Cardiac fibroblast (primary cell): ENCODE measurements at places on chromosomes 2 and 18.

GRCh38 chr2:215573496-215573895 lies 137.6 kb upstream of the FN1 start:
- no peak for DNase-seq

DNA sequence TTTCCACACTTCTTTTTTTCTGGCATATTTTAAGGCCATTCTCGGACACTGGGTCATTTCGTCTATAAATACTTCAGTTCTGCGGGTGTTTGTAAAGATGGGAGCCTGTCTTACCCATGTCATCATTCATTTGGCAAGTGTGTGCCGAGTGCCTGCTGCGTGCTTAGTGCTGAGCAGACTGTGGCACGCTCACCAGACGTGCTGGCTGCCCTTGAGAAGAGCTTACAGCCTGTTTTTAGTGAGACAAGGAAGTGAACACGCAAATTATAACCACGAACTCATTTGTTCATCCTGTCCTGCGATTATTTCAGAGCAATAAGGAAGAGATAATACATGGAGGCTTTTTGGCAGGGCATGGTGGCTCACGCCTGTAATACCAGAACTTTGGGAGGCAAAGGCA lies 10.4 kb upstream of the STON1 start:
- no peak for DNase-seq

DNA sequence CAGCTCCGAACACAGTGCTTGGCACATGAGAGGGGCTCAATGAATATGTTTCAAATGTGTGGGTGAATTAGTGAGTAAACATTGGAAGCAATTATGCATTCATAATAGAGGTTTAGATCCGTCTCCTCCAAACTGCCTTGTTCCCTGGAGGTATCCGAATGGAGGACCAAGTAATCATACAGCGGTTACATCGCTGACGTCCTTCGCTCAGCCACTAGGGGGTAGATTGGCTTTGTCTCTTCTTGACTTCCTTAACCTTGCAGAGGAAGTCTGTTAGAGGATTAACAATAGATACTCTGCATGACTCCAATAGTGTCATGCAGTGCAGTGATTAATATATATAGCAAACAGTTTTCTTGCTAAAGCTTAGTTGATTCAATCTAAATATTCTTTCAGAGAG lies 517.0 kb downstream of the PTPRM start:
- peak; percentile 62 for DNase-seq

DNA sequence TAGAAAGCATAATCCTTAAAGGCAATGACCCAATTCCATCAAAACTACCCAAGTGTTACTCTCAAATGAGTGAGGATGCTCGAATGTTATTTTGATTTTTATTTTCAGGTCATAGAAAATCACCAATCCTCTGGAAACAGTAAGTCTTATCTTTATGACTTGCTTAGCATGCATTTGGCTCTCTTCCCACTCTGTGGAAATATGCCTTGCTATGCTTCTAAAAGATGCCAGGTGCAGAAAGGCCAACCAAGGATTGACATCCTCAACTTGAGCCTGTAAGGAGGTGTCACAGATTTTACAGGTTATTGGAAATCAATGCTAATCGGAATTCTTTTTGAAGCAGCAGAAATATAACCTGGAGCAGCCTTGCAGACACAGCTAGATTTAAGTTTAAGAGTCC lies 543.9 kb upstream of the LINC00305 start:
- no peak for DNase-seq

DNA sequence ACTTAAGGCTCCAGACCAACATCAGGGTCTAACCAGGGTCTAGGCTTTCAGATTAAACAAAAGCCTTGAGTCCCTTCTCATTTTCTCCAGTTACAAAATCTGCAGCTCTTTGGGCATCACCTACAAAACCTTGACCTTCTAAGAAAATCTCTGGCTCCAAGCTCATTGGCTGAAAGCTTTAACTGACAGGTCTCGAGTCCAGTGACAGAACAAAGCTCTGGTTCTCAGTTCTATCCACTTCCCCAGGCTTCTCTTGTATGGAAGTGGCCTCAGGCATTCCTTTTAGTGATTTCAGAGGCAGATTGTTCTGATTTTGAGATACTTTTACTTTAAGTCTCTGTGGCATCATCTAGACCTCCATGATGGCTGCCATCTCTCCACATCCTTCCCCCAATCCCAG lies 11.3 kb downstream of the SIX2 start:
- peak; percentile 44 for DNase-seq

- peak; percentile 76 for DNase-seq
Measured at GRCh38 chr2:177467646-177468045, 75.1 kb downstream of the AGPS start.

DNA sequence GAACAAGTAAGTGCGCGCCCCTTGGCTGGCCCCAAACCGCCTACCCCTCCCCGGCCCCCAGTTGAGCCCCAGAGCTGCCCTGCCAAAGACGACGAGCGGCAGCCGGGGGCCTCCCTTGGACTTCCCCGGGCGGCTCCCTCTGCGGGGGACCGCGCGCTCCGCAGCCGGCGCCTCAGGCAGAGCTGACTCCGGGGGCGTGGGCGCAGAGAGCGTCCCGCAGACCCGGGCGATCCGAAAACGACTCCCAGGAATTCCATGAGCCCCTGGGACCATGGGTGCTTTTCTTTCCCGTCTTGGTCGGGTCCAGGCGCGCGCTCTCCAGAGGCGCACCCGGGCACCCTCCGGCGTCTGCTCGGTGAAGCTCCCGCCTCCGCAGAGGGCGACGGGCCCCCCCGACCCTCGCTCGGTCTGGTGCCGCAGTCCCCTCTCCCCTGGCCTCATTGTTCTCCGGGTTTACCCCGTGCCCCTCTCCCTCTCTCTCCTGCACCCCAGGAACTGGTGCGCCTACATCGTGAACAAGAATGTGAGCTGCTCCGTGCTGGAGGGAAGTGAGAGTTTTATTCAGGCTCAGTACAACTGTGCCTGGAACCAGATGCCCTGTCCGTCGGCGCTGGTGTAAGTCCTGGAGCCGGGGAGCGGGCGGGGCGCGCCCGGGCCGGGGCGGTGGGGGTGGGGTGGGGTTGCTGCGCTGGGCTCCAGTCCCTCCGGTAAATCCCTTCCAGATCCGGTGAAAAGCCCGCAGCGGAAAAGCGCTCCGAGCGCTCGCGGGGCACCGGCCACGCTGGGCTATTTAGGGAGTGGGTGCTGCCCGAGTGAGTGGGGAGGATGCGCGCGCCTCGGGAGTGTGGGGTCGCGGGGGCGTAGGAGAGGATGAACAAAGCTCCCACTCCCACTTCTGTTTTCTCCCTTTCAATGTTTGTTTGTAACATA lies 776 bp downstream of the EMILIN2 start:
- peak; percentile 50 for DNase-seq

- no peak for DNase-seq
Measured at GRCh38 chr2:173673640-173674039, 291.5 kb downstream of the SP3 start.

DNA sequence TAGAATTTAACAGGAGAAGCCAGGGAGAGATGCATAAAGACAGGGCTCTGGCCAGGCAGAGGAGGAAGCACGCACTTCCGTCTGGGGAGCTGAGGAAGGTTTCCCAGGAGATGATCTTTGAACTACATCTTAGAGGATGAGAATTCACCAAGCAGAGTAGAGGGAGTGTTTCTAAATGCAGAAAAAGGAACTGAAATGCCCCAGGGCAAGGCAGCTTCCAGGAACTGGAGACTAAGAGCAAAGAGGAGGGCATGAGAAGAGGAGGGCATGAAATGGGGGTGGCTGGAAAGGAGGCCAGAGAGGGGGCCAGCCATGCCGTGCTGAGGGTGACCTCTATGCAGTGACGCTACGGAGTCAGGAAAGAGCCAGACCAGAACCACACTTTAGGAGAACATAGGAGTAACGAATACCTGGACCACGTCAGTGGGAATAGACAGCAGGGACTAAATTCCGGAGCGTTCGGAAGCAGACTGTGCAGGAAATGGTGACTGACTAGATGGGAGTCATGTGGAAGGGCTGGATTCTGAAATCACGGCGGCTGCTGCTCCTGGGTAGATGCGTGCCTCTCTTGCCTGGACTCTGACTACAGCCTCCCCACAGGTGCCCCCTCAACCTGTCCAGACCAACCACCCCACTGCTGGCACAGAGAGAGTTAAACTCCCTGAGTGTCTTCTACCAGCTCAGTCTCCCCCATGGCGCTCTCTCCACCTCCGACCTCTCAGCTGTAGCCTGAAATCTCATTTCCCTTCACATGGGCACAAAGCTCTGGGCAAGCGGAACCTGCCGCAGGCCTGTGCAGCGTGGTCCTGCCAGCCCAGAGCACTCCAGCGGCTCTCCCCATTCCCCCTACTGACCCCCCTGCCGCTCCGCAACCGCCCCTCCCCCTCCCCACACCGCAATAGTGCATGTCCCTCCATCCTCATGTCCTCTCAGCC lies 87.0 kb upstream of the RTN4 start:
- no peak for DNase-seq

DNA sequence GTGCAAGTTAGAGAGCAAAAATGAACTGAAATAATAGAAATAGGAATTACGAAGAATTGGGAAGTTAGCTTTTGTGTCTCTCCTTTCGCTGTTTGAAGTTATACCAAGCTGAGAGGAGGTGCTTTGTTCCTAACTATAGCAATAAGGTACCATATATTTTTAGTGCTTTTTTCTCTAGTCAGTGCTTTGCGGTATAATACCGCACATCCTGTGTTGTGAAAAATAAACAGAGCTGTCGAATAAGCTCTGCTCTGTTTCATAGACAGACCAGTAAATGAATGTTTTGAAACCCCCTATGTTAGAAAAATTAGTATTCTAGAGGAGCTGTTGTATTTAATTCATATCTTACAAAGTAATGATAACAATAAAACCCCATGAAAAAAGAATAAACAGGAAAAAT lies 130.8 kb downstream of the MAP4K4 start:
- DNase-seq, result no peak

GRCh38 chr2:110940376-110940910 lies 180.3 kb upstream of the BCL2L11 start:
- DNase-seq, result no peak

DNA sequence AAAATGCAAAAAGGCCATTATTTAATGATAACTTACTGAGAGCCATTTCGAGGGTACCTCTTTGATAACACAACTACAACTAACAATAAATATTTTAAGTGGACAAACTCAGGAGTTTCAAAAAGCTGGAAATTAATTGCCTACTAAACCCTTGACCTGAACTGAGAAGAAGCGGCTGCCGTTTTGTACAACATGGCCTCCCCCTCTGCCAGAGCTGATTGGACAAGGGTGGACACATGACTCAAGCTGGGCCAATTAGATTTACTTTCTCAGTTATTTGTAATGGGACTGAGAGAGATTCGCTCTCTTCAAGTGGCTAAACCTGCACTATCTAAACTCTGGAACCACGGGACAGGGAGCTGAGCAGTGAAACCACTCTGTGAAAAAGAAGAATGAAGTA lies 135.9 kb upstream of the SERPINE2 start:
- no peak for DNase-seq

- DNase-seq, result peak; percentile 19
Measured at GRCh38 chr2:33160191-33160590, 213.4 kb downstream of the LTBP1 start.

GRCh38 chr2:60641811-60642788 lies 88.6 kb upstream of the BCL11A start:
- peak; percentile 72 for DNase-seq

DNA sequence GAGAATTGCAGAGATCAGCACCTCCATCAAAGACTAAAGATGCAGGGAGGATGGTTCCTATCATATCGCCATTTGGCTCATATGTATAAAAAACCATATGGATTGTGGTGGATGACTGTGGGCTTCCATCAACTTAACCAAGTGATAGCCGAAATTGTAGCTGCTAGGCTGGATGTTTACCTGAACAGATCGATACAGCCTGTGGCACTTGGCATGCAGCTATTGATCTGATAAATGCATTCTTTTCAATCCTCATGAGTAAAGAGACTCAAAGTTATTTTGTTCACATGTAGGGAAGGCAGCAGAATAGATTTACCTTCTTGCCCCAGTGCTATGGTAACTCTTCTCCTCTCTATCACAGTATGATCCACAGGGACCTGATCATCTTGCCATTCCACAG lies 18.5 kb downstream of the CHCHD5 start:
- no peak for DNase-seq

- DNase-seq, result no peak
Measured at GRCh38 chr18:73942081-73942625, 205.5 kb downstream of the FBXO15 start.

- no peak for DNase-seq
Measured at GRCh38 chr2:7721413-7721995, 804.3 kb downstream of the RNF144A start.

- peak; percentile 2 for DNase-seq
Measured at GRCh38 chr2:56464613-56465012, 280.8 kb downstream of the CCDC85A start.

DNA sequence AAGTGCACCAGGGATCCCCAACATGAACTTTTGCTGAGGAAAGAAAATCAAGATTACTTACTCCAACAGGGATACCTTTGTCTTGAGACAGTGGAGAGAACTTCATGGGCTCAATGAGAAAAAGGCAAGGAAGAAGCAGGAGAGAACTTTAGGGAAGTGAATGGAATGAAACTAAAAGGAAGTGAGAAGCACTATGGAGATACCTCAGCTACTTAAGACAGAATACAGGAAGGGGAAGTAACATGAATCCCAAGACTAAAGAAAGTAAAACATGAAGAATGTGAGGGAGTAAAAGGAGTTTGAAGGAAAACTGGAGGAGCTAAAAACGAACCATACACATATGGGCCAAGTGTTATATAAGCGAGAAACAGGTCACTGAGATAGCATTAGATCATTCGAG lies 32.4 kb upstream of the ACTR3 start:
- DNase-seq, result no peak

- no peak for DNase-seq
Measured at GRCh38 chr18:9296233-9297006, 38.2 kb upstream of the TWSG1 start.

DNA sequence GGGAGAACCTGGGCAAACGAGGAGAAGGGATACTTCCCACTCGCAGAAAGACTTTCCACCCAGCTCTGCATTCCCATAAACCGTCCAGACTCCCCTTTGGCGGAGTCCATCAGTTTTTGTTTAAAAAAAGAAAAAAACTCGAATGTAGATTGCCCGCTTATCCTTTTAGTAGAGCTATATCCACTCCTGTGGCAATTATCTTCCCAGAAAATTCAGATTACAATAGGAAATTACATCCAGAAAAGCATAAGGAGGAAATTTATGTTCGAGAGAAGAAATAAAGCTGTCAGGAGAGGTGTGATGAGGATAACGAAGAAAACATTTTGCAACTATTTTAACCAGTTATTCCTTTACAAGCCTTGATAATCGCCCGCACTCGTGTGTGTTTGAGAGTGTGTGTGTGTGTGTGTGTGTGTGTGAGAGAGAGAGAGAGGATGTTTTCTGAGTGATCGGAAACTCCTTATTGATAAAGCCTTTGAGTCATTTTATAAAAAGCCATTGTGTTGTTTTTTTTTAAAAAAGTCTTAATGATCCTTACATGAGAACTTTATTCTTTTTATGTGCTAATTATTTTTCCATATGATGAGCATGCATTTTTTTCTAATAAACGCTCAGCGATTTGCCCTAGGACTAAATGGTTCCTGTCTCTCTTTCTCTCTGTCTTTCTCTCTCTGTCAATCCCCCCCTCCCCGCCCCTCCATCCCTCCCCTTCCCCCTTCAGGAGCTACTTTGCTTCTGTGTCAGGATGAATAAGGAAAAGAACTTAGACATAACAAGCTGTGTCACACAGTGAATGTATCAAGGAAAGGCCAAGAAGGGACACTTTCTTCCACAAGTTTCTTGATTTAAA lies 1.1 kb upstream of the PPP3R1 start:
- DNase-seq, result peak; percentile 59

- no peak for DNase-seq
Measured at GRCh38 chr18:32881009-32881408, 108.2 kb upstream of the KLHL14 start.

GRCh38 chr2:126356631-126357030 lies 299.3 kb upstream of the GYPC start:
- DNase-seq, result no peak

GRCh38 chr2:17083902-17084301 lies 418.3 kb upstream of the CYRIA start:
- peak; percentile 40 for DNase-seq

GRCh38 chr2:36394804-36395203 lies 39.2 kb downstream of the CRIM1 start:
- no peak for DNase-seq
